ENCODE measurements at places on chromosomes 4 and X.

GRCh38 chrX:100674705-100675104 is 30.7 kb downstream of the SRPX2 start:
- DNase-seq = no peak

- no peak for DNase-seq
These were observed 94.9 kb downstream of the EMCN start for GRCh38 chr4:100422894-100423293.

DNA sequence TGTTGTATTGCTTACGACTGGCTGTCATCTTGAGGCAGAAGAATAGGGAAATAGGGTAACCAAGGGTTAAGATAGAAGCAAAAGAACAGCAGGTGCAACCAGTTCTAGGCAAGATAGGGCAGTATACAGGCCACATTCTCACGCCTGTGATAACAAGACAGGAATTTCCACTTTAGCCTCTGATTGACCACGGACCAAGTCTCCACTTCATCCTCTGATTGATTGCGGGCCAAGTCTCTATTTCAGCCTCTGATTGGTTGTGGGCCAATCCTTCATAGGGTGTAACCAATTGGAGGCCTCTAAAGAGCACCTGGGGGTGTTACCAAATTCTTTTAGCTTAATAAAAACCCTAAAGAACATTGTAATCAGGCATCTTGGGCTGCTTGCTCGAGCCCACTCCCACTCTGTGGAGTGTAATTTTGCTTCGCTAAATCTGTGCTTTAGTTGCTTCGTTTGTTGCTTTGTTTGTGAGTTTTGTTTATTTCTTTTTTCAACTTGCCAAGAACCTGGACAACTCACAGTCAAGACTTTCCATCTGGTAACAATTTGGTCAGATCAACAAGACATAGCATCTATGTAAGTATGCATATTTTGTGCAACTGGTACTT is 8.7 kb upstream of the TBC1D9 start:
- DNase-seq = peak; percentile 19

GRCh38 chr4:75939890-75940691 is 722 bp downstream of the NAAA start:
- peak; percentile 40 for DNase-seq

GRCh38 chr4:21097026-21097425 is 396.8 kb downstream of the PACRGL start:
- peak; percentile 37 for DNase-seq
